ENCODE measurements at places on chromosomes 1 and 21.

DNA sequence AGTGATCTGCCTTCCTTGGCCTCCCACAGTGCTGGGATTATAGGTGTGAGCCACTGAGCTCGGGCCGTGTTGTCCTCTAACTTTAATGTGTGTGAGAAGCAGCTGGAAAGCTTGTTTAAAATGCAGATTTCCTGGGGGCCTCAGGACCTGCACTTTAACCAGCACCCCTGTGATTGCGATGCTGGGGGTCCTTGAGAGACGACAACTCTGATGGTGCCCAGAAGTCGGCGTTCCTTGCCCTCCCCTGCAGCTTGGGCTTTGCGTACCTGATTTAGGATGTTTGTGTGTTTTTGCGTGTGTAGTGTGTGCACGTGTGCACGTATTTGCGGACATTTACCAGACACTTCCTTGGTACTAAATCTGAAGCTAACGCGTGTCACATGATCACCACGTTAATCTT is 10.9 kb downstream of the IFNGR2 start:
- DNase-seq, result no peak

GRCh38 chr1:2787163-2787911 is 14.2 kb downstream of the TTC34 start:
- DNase-seq, result peak; percentile 33

- no peak for DNase-seq
Measured at GRCh38 chr1:100710906-100711682, 8.4 kb upstream of the VCAM1 start.

- DNase-seq, result no peak
Measured at GRCh38 chr1:154157520-154158306, 2.8 kb upstream of the NUP210L start.

GRCh38 chr1:39528082-39528481 is 36.6 kb downstream of the BMP8A start:
- no peak for DNase-seq

DNA sequence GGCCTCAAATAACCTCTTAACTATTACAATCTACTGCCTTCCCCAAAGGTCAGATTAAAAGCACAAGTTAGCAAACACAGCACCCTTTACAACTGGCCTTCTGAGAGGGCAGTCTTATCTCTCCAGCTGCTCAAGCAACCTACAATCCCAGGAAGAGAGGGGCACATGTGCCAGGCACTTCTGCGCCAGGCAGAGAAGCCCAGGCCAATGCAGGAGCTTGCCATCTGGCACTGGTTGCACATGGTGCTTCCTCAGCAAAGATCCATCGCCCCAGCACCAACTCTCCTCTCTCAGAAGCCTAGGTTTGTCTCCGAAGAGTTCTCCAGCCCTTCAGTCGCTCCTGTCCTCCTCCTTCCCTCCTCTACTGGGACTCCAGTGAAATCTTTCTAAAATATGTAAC is 2.5 kb downstream of the STK40 start:
- DNase-seq, result no peak

DNA sequence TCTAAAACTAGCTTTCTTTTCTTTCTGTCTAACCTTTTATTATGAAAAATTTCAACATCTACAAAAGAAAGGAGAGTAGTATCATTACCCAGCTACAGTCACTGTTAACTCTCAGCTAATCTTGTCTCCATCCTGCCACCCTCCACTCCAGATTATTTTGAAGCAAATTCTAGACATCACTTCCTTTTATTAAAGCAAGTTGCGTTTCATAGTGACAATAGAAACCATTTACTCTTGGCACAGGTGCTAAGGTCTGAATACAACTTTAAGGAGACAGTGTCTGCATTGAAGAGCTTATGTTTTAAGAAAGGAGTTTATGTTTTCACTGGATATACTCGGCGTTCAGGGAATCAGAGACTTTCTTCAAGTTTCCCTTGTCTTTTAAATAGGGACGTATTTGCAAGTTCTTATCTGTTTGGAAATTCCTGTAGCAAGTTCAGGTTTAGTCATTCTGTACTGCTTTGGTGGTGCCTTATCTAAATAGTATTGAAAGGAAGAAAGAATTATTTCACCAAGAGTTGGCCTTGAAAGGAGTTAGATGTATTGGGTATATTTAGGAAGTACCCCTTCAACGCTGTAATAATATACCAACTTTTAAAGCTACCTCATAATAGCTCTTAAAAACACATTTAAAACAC is 42.7 kb downstream of the ITSN1 start:
- DNase-seq, result peak; percentile 59

DNA sequence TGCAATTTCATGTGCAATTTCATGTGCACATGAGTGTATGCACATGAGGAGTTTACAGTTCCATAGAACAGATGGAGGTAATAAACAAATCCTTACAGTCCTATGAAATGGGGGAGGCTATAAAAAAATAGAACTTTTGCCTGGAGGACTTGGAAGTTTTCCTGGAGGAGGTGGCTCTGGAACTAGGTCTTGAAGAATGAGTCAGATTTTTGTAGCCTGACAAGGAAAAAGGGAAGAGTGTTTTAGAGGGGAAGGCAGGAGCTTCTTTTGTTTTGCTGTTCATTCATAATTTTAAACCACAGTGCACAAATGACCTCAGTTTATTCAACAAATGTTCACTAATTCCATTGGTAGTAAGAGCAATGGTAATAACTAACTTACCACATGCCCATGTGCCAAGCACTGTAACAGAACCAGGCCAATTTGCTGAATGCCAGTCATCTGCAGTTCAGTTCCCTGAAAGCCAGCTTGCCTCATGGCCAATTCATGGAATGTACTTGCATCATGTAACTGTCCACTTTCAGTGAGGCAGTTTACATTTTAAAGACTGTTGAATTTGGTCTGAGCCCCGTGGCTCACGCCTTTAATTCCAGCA is 2.7 kb downstream of the DIO1 start:
- no peak for DNase-seq

DNA sequence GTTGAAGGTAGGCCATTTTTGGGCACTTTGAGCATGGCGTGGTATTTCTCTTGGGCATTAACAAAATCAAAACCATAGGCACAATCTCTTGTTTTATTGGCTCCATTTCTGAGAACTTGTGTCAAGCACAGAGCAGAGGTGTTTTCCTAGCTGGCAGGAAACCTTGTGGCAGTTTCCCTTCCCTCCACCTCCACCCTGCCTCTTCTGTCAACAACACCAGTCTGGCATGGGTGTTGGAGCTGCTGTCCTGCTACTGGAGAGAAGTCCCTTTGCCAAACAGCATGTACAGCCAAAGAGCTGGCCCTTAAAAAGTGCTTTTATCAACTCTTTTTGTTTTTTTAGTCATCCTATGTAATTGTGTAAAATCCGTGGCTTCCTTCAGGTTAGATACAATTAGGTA is 16.0 kb downstream of the ATP1A1 start:
- DNase-seq, result no peak

DNA sequence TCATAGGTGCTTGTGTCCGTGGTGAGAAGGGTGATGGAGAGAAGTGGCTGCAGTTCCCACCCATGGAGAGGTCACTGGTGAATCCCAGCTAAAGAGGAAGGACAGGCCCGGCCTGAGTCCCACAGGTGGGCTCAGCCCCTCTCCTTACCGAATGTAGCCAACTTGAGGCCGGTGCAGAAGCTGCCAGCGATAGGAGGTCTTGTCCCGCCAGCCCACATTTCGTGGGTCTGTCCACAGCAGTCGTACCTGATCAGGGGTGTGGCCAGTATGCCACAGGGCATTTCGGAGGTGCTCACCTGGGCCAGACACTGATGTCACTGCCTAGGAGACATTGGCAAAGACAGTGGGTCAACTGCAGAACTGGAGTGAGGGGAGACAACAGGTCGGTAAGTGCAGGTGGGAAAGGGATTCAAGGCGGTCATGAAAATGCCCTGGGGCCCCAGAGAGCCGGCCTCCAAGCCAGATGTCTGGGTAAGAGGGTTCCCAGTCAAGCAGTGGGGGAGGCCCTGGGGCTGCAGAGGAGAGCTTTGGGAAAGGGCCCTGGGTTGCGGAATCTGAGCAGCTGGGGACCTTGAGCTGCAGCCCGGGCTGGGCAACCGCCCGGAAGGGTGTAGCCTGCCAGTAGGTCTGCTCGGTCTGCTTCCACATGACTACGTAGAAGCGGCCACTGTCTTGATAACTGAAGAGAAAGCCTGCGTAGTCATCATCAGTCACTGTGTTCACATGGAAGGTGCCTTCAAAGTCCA is 10.6 kb downstream of the THBS3 start:
- no peak for DNase-seq

DNA sequence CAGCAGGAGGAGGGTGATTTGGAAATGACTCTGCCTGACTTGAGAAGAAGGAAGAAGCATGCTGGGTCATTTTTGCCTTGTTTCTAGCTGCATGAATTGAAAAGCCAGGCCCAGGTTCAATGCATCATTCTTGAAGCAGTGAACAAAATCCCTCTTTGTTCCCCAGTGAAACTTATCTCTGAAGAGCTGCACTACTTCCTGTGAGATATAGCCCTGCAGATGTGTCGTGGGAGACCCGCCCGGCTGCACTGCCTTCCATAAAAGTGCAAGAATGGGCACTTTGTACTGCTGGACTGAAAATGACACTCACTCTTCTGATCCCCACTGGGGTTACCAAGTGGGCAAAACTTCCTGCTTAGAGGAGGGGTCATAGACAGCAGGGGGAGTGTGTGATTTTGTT is 249.2 kb upstream of the NFIA start:
- peak; percentile 5 for DNase-seq

GRCh38 chr1:2411801-2412394 is 466 bp downstream of the PEX10 start:
- no peak for DNase-seq

DNA sequence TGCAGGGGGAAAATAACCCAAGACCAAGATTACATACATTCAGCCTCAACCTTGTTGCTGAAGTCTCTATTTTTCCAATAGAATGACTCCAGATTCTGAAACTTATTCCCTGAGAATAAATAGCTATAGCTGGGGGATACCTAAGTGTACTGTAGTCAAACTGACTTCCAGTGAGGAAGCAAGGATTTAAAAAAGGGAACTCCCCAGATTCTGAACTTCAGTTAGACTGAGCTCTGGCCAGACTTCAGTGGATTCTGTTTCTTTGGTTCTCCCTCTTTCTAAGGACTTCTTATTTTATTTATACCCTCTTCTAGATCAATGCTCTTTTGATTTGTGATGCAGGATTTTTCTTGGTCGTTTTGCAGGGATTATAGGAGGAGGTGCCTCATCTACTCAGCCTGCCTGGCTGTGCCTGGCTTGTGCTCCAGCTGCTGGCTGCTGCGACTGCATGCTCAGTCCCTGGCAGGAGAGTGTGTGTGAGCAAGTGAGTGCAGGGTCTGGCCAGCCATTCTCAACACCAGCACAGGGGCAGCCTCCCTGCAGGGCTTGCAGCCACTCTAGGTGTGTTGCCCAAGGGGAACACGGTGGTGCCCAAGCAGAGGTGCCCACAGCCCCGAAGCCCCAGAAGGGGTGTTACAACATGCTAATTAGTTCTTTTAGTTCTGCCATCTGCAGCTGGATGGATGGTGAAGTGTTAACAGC is 43.0 kb downstream of the SPATA17 start:
- DNase-seq, result peak; percentile 3

DNA sequence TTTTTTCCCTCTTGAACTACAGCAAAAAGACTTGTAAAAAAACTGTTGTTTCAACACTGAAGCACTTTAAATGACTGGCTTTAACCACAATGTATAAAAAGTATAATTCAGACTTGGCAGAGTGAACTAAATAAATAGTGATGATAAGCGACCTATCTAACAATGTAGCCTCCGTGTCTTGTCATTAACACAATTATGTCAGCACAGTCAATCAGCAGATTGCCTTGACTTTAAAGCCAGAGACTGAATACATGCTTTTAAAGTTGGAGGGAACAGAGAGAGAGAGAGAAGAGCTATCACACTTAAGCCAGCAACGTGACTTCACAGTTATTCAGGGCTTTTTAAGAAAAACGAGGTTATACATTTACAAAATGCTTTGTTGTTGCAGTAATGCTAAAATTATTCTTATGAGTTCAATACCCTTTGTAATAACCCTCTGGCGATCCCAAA is 378.1 kb downstream of the LMO4 start:
- DNase-seq, result no peak

DNA sequence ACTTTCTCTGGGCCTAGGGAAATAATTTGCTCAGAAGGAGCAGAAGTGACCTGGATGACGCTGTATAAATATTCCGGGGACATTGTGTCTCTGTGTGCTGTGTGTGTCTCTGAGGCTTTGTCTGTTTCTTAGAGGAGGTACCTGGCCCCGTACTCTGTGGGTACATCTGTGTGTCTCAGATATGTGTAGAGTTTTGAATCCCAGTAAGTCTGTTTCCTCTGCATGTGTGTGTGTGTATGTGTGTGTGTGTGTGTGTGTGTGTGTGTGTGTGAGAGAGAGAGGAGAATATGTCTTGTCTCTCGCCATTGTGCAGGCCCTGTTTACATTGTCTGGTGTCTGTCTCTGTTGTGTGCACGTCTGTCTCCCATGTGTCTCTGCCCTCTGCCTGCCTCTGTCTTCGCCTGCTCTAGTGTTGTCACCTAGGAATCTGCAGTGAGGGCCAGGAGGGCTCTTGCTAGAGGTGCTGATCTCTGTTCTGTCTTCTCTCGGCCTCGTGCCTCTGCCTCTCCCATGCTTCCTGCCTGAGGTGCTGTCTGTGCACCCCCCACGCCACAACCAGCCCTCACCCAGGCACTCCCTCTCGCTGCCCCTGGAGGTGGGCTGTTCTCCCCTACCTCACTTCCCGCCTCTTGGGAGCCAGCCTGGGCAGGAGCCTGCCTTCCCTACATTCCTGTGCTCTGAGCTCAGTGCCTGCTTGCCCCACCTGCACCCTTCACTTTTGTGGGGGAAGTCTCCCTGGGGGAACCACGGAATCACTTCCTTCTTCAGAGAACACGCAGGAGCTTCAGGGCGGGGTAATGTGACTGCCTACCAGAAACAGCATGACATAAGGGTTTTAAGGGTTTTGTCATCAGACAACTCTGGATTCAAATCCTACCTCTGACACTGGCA is 5.9 kb downstream of the MAP7D1 start:
- peak; percentile 49 for DNase-seq

DNA sequence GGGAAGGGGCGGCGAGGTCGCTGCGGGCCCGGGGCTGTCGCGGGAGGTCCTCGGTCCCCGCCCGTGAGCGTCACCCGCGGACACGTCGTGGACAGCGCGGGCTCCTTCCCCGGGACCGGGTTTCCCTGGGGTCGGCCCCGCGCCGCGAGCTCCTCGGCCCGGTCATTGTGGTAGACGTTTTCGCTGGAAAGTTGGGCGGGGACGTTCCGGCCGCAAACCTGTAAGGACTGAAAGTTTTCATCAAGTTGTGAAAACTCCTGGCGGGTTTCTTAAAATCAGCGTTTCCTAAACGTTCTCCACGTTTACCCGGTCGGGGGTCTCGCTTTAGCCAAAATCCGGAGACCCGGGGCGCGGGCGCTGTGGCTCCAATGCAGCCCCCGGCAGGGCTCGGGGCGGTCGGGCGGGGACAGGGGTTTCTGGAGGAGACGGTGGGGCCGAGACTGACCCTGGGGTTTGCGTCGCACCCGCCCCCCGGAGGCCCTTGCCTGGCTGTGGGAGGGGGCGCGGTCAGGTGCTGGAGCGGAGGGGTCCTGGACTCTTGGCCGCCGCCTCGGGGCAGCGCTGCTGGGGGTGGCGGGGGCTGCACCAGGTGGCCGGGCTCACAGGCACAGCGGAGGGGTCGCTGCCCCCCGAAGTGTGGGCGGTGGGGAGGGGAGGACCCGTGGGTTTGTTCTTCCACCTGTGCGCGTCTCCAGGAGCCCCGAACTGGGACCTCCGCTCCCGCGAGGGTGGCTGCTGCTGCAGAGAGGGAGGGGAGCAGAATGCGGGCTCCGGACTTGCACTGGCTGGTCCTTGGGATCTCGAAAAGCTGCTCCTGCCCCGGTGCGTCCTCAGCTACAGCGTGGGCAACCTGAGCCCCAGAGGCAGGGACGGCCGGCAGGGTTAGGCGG is 827 bp downstream of the PRKCZ start:
- DNase-seq, result peak; percentile 42

- DNase-seq, result no peak
Measured at GRCh38 chr1:21665711-21666575, 3.2 kb downstream of the RAP1GAP start.

Measured in GM23338 (cell line).